Naive thymus-derived CD8-positive, alpha-beta T cell (primary cell): ENCODE measurements at places on chromosomes 7 and 10. TPM values are rescaled to one million over a fixed set of nuclear protein-coding genes. Genes with fewer than 3 reads are reported as not detected.

ZNF804B gene
- total RNA-seq, result not detected

HACD1 gene
- 0.63 TPM for total RNA-seq

SPDYE3 gene
- total RNA-seq, result not detected

FAM25A gene
- not detected for total RNA-seq

TEX36 gene
- not detected for total RNA-seq

MYPN gene
- total RNA-seq, result not detected

C1GALT1 gene
- 64.6 TPM for total RNA-seq

MYH16 gene
- total RNA-seq, result not detected

RASA4 gene
- 60.9 TPM for total RNA-seq

GOLGA7B gene
- total RNA-seq, result 5.5 TPM

PROSER2 gene
- total RNA-seq, result 0.93 TPM

HOXA6 gene
- not detected for total RNA-seq

C10orf105 gene
- 0.21 TPM for total RNA-seq

PTF1A gene
- total RNA-seq, result not detected

TUBB8 gene
- total RNA-seq, result not detected

PPP1R17 gene
- not detected for total RNA-seq

ANXA7 gene
- total RNA-seq, result 105 TPM

TDRD1 gene
- total RNA-seq, result 0.18 TPM

ATAD1 gene
- total RNA-seq, result 59.7 TPM

MYO1G gene
- 44.4 TPM for total RNA-seq

TFEC gene
- total RNA-seq, result 0.83 TPM

PRTFDC1 gene
- 1.8 TPM for total RNA-seq

PRXL2A gene
- 11.6 TPM for total RNA-seq

ARHGAP22 gene
- total RNA-seq, result not detected

TRIM73 gene
- total RNA-seq, result 35.1 TPM

VSIR gene
- total RNA-seq, result 102 TPM

OR2A25 gene
- not detected for total RNA-seq

RGS10 gene
- 251 TPM for total RNA-seq

ARPC1B gene
- 165 TPM for total RNA-seq

FAM13C gene
- total RNA-seq, result not detected

CCDC3 gene
- total RNA-seq, result 0.10 TPM
